ENCODE measurements at places on chromosomes 3 and 15.

DNA sequence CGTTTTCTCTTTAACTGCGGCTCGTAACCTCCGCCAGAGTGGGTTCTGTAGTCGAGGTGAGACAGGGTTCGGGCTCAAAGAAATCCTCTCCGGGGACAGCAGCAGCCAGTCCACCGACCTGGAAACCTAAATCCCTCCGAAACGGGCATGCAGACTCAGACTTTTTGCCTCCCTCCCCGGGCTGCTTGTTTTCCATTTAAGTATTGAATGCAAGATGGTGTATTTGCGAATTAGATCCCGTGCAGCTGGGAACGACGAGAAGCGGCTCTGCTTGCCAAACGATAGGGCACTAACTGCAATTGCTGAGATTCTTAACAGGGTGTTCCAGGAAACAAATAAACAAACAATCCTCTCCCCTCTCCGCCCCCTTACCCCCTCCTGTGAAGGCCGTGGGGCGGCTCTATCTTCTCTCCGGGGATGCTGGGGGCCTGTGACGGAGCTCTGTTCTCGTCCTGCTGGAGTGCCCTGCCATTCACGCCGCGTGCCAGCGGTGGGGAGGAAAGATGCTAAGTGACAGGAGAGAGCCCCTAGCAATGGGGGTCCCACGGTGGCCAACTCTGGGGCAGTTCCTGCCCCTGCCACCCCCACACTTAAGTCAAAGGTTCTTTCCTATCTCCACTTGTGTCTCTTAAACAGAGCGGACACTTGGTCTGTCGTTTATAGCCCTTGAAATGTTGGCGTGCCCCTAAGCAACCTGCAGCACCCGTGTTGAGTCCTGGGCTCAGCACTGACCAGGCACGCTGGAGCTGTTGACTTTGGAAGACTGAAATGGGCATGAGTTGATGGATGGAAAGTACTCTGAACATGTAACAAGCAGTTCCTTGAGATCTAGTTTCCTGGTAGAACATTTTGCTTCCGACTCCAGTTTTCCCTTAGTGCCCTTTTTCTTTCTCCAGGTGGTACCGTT is 1.3 kb upstream of the ETV5 start:
- no peak for DNase-seq

GRCh38 chr15:76328106-76328696 is 8.4 kb upstream of the ISL2 start:
- no peak for DNase-seq

- DNase-seq: no peak
Measured at GRCh38 chr3:23113455-23114171, 89.5 kb upstream of the UBE2E2 start.

GRCh38 chr3:57787867-57788623 is 31.9 kb downstream of the SLMAP start:
- DNase-seq: peak; percentile 12

GRCh38 chr3:108669208-108669607 is 79.7 kb downstream of the DZIP3 start:
- no peak for DNase-seq

DNA sequence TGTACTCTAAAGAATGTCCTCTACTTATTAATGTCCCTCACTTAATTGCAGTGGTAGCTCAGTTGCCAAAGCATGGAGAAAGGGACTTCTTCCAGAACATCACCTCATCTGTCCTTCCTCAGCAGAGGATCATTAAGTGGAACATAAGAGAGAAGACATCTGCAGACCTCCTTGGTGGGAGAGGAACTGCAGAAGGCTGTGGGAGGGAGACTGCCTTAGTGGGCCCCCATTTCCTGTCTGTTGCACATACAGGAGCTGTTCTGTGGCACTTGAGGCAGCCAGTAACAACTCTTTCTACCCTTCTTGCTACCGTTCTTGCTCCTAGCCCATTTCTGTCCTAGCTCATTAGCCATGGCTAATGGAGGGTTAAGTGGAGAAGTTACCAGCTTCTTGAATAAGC is 33.6 kb downstream of the HPS3 start:
- no peak for DNase-seq

DNA sequence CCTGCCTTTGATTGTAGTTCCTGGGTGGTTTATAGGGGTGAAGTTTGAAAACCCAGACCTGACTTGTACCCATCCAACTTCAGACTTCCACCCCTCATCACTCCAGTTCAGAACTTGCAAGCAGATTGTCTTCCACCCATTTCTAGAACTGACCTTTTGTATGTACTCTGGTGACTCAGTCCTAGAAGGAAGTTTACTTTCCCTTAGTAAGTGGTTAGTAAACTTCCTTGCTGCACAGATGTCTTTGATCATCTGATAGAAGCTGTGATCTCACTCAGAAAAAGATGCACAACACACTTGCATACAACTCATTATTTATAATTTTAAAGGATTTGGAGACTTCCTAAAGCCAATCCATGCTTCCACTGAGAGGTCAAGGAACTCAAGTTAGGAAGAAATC is 368.0 kb downstream of the MFSD1 start:
- no peak for DNase-seq

DNA sequence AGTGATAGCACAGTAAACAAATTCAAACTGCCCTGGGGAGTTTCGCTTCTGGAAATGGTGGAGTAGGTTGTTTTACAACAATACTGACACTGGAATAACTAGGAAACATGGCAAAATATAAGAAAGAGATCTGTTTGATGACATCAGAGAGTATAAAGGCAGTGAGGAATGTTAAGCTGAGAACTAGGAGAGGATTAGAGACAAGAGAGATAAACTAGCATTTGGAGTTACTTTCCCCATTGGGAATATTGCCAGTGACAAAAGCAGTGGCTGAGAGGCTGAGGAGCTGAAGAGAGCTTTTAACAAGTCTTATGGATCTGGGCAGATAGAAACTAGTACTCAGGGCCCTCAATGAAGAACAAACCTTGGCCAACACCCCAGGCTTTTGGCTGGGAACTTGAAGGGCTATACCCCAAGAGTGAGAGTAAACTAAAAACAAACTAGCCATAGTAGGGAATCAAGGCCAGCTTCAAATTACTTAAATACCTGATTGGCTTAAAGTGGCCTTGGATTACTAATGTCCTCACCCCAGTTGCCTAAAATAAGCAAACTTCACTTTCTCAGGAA is 280.4 kb downstream of the KLF13 start:
- DNase-seq: no peak

DNA sequence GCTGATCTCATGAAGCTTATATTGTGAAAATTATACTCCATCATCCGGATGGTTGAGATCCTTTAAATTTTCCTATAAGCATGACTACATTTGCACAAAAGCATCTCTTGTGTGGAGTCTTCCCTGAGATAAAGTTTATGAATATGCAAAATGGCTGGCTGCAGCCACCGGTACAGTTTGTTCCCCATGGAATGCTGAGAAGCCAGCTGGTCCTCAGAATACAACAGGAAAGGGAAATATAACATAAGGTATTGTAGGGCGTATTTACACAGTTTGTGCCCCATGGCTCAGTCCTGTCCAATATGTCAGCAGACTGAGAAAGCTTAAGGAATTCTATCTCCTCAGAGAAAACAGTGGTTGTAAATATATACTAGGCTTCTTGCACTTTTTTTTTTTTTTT is 468.6 kb downstream of the CNTN6 start:
- no peak for DNase-seq

- DNase-seq: no peak
Measured at GRCh38 chr3:191972714-191973398, 511.9 kb downstream of the PYDC2 start.

DNA sequence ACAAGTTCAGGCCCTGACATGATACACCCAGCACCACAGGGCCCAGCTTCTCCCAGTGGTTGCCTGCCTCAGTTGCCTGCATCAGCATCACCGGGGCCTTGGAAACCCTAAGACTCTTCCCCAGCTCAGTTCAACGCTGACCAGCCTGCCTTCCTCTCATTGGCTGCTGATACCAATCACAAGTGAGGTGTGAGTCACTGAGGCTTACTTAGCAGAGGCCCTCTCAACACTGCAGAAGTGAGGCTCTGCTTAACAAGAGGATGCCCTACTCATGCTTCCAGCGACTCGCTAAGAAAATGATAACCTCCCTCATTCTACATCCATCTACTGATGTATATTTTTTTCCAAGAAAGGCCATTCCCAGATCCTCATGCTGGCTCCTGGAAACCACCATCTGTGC is 151.9 kb downstream of the ADAMTS17 start:
- no peak for DNase-seq

DNA sequence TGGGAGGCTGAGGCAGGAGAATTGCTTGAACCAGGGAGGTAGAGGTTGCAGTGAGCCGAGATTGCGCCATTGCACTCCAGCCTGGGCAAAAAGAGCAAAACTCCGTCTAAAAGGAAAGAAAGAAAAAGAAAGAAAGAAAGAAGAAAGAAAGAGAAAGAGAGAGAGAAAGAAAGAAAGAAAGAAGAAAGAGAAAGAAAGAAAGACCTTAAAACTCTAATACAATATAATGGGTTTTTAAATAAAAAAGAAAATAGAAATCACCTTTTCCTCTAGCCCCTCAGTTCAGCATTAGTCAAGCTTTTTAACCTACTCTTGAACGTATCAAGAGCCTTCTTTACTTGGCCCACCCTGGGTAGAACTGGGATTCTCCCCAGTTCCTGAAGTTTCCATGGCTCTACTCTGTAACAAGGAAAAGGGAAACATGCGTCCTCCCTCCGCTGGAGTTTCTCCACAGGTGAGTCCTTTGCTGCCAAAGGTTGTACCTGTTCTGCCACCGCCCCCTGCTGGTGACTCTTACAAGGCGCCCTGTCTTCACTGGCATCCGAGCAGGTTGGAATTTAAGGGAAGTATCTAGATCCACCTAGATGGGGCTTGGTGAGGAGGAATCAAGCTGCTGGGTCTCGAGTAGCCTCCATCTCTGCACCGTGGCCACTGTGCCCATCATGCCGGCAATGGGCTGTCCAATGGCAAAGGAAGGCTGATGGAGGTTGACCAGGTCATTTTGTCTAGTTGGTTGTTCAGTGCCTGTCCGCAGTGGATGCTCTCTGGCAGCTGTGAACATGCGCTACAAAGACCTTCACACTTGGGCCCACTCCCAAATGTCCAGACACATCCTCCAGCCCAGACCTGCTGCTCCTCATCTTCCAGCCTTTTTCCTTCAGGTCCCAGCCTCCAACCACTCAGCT is 20.6 kb upstream of the EPHB3 start:
- DNase-seq: peak; percentile 44

GRCh38 chr3:160355826-160356225 is 43.2 kb downstream of the IFT80 start:
- DNase-seq: no peak

GRCh38 chr15:29911705-29912104 is 89.4 kb upstream of the TJP1 start:
- DNase-seq: no peak

- no peak for DNase-seq
Measured at GRCh38 chr3:49841806-49842205, 14.6 kb downstream of the TRAIP start.

DNA sequence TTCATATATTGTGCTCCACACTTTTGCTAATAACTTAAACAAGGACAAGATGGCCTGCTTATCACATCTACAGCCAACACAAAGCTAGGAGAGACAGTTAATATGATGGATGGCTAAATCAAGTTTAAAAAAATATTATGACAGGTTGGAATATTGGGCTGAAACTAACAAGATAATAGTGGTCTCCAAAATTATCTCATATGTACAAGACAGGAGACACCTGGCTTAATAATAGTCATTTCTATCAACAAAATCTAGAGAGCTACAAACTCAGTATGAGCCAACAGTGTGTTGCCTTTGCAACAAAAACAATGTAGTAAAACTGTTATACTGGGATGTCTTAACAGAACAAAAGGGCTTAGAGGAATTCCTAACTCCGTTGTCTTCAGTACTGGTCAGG is 317.1 kb upstream of the COL8A1 start:
- no peak for DNase-seq

- no peak for DNase-seq
Measured at GRCh38 chr3:141959589-141960554, 83.4 kb downstream of the ATP1B3 start.

GRCh38 chr3:45772341-45773035 is 23.8 kb downstream of the SLC6A20 start:
- no peak for DNase-seq

DNA sequence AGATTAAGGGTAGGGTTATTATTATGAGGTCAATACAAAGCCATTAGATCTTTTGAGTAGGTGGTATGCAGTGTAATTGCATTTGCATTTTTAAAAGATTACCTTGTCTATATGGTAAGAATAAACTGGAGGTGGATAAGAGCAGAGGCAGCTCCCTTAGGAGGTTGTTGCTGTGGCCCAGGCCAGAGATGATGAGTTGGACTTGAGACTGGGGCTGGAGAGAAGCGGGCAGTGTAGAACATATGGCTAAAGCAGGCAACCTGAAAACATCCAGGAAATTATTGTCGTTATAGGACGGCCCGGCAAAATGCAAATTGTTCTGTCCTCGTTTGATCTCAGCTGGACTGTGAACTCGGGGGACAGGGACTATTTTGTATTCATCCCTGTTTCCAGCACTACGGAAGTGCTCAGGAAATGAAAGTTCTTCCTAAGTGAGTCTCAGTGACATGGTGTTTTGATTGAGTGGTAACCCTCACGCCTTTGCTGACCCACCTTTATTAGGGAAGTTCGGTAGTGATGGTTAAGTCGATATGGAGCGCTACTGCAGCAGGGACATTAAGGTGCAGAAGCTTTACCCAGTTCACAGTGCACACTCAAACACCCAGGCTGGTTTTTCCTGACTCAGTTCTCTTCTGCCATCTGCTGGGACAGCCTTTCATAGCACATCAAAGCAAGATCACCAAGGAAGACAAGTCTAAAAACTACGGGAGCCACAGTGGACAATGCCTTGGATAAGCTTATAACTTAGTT is 27.2 kb upstream of the VPS33B start:
- DNase-seq: peak; percentile 41

DNA sequence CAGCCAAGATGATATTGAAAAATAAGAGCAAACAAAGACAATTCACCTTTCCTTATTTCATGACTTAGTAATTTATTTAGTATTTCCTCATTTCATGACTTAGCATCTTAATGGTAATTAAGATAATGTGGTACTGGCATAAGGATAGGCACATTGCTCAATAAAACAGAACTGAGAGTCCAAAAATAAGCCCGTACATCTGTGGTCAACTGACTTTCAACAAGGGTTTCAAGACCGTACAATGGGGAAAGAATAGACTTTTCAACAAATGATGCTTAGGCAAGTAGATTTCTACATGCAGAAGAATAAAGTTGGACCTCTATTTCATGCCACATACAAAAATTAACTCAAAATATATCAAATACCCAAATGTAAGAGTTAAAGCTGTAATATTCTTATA is 603 bp upstream of the PYDC2 start:
- no peak for DNase-seq

- DNase-seq: no peak
Measured at GRCh38 chr15:66740802-66741201, 38.8 kb downstream of the SMAD6 start.

- DNase-seq: no peak
Measured at GRCh38 chr3:58120075-58120812, 90.5 kb downstream of the DNASE1L3 start.

GRCh38 chr15:42056934-42057798 is 36.3 kb upstream of the PLA2G4E start:
- no peak for DNase-seq

GRCh38 chr15:62249501-62249900 is 84.4 kb upstream of the C2CD4B start:
- DNase-seq: no peak

All from activated CD4-positive, alpha-beta T cell treated with anti-CD3 and anti-CD28 coated beads, Interleukin-2, amount 50 U/mL, for 24 hours (primary cell).